Activated T-helper 1 cell treated with Interleukin-2 at 50 U/mL for 16 hours (primary cell): ENCODE measurements at places on chromosomes 1 and 21.

DNA sequence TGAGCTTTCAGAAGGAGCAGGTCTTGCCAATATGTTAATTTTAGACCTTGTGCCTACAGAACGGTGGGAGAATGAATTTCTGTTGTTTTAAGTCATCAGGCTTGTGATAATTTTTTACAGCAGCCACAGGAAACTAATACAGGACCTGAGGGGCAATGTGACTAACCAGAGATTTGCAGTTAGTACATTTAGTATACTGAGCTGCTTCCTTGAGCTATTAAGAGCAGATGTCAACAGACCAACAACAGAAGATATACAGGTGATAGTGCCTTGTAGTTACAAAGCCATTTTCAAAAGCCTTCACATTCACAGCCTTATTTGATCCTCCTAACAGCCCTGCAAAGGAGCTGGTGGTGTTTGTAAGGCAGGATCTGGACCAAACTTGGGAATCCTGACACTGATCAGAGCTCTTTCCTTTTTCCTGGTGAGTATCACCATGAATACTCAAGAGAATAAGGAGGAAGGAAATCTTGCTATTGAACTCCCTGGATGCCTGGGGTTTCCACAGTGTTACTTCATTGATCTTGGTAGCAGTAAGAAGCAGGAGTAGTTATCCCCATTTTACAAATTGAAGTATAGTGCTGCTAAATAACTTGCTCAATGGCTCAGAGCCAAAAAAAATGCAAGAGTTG lies 4.7 kb upstream of the SLAMF1 start:
- no peak for DNase-seq

DNA sequence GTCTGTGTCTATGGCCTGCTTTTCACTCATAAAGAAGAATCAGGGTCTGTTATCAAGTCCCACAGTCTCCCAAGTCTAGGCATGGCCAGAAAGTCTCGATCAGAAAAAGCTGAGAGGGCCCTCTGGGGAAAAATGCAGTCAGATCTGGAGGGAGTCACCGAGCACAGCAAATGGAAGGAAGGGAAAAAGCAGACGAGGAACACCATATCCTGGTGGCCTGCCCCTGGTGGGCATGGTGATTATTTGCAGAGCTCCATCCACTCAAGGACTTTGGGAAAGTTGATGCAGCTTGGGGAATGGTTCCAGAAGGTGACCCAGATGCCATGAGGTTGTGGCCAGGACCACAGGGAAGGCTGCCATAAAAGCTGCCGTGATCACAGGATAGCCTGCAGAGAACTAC lies 189.1 kb downstream of the CLIC6 start:
- no peak for DNase-seq

GRCh38 chr21:26852423-26852822 lies 7.2 kb upstream of the ADAMTS1 start:
- DNase-seq = no peak

DNA sequence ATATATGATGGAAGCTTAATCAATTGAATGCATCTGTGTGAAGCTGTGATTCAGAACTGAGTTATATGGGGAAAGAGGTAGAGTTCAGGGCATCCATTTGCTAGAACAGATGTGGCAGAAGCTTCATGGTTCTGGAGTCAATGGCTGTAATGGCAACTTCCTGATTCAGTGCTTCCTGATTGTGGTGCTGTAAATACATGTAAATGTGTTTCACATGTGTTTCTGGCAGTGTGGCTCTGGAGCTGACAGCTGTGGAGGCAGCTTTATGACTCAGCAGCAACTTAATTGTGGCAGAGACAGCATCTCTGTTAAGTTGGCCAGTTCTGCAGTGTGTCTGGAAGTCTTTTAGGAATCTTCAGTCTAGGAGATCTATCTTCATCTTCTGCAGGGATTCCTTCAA lies 226.6 kb upstream of the ZRANB2 start:
- no peak for DNase-seq

DNA sequence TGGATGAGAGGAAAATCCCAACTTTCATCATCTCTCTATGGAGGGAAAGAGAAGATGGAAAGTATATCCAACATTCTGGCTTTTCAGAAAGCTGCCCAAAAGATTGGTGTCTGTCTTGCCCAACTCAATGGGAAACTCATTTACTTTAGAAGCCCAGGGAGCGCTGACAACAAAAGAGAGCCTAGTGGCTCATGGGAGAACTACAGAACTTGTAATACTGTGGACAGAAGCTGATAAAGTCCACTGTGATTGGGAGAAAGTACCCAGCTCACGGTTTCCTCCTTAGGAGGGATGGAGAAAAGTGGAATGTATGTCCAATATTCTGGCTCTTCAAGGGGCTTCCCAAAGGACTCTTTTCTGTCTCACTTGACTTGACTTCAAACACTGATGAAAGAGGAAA lies 66.0 kb downstream of the RGS21 start:
- DNase-seq = no peak
